ENCODE measurements at places on chromosomes 7 and 10.
A peak's percentile ranks its signal among the peaks of the same experiment; 100 is the strongest.

DNA sequence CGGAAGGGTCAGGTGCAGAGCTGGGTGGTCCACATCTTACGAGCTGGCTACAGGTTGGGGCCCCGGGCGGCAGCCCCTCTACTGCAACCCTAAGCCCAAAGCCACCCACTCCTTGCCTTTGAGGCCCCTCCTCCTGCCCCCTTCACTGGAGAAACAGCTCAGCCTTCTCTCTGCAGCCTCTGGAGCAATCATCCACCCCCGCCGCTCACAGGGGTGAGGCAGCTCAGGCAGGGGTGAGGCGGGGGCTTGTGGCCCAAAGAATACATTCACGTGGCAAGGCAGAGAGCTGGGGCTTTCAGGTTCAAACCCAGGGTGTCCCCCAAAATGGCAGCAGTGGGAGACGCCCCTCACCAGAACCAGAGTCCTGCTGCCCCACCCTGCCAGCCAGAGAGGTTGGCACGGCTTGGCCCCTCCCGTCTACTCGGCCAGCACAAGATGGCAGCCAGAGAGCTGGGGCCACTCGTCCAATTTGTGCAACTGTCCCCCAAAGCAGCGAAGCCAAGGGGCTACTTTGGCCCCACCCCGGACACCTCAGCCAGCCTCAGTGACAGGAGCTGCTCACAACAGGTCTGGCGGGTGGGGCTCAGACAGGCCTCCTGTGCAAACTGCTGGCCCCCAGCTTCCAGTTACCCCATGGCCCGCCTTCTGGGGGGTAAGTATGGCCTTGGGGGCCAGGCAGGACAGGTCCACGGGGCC lies 7.2 kb downstream of the GNB2 start:
- peak; percentile 25 for DNase-seq

- no peak for DNase-seq
Observed at GRCh38 chr10:6314620-6315205, 112.0 kb downstream of the PFKFB3 start.

- no peak for DNase-seq
Observed at GRCh38 chr10:17062955-17063484, 66.6 kb downstream of the CUBN start.

- no peak for DNase-seq
Observed at GRCh38 chr7:47314728-47315607, 266.9 kb downstream of the TNS3 start.

GRCh38 chr7:20541608-20542349 lies 73.7 kb upstream of the ABCB5 start:
- DNase-seq = no peak

DNA sequence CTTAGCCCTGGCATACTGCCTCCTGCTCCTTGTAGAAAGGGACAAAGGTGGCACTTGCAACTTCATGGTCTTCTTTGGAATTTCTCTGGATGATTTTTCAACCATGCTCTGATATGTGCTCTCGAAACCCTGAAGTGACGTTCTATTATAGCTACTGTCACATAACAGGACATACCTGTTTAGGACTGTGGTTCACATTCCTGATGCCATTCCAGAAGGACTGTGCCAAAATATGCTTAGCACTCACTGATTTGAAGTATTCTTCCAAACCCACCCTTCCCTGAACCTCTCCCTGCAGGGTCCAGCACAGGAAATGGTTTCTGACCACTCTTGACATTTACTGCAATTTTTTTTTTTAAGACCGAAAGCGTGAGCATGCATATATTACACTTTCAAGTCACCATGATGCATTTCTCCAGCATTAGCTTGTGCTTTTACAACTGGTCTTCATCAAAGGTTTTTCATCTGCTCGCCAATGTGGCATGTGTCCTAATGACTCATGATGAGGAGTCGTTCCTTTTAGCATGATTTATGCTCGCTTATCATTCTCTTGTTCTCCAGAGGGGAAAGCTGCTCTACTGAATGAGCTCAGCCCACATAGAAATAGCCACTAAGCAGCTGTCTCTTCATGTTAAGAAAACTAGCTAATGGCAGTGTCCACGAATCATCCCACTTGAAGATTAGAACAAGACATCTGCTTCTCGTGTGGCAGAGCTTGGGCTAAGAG lies 135.2 kb downstream of the ADAM12 start:
- DNase-seq = no peak

DNA sequence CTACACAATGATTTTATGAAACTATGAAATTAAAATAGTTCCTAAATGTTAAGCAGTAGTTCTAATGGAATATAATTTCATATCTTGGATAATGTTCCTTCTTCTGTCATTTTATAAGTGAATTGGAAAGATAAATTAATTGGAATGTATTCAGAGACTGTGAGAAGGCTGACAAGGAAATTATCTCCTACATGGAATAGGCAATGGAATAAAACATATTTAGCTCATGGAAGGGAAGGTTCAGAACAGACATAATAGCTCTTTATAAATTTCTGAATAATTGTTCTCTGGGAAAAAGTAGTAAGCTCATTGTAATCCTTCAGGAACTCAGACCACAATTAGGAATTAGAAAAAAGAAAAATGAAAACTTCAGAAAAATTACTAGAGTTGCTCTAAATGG lies 1172.3 kb upstream of the SORCS1 start:
- DNase-seq = no peak

DNA sequence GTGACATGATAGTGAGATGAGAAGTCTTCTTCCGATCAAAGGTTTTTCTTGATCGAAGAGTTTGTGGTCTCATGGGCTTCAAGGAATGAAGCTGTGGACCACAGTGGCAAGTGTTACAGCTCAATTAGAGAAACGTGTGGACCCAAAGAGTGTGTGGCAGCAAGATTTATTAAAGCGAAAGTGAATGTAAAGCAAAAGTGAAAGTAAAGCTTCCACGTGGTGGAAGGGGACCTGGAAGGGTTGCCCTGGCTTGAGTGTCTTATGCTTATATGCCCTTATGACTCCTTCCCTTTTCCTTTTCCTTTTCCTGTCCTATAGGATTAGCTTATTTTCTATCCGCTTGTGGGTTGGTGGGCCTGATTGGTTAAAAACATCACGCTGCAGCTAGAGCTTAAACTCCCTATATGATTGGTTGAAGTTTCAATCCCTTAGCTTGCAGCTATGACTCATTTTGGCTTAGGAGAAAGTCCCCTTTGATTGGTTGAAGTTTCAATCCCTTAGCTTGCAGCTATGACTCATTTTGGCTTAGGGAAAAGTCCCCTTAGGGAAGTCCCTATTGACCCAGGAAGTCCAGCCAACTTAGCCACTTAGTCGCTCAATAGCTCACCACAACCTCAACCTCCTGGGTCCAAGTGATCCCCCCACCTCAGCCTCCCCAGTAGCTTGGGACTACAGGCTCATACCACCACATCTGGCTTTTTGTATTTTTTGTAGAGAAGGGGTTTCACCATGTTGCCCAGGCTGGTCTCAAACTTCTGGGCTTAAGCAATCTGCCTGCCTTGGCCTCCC lies 34.7 kb downstream of the MRPS24 start:
- no peak for DNase-seq

DNA sequence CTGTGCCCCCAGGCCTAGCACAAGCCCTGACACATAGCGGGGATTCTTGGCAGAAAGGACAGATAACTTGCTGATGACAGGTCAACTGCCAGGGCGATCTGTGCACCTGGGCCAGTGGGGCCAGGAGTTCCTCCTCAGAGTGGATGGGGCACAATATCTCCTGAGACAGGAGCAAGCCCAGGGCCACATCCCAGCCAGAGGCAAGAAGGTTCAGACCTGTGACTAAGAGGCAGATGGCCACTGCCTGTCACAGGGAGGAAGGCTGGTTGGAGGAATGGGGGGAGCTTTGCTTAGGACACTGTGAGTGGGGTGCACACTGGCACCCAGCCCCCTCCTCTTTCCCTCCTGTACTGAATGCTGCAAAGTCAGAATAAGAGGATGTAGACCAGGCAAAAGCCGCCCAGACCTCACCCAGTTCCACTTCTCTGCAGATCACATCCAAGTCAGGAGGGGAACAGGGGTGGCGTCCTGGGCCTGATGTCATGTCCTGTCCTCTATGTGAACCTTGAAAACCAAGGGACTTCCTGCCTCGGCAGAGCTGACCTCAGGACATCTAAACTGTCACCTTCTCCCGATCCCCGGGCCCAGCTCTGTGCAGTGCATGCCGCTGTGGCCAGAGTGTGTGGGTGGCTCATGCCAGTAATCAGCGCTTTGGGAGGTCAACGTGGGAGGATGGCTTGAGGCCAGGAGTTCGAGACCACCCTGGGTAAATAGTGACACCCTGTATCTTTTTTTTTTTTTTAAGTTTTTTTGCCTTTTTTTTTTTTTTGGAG lies 1.3 kb downstream of the GUSB start:
- peak; percentile 59 for DNase-seq

DNA sequence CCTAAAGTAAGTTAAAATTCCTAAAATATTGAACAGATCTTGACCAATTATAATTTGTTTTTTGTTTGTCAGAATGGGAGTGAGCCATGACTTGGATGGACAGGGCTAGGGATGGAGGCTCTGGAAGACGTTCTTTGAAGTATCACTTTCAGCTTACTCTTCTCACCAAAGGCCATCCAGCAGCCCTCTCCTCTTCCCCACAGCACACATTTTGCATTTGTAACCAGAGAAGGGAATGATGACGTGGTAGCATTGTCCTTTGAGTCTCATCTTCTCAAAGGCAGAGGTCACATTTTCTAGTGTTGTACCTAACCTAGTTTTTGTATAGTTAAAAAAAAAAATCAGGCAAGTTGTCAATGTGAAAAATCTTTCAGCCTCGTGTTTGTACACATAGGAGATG lies 43.8 kb upstream of the AGR3 start:
- DNase-seq = no peak

DNA sequence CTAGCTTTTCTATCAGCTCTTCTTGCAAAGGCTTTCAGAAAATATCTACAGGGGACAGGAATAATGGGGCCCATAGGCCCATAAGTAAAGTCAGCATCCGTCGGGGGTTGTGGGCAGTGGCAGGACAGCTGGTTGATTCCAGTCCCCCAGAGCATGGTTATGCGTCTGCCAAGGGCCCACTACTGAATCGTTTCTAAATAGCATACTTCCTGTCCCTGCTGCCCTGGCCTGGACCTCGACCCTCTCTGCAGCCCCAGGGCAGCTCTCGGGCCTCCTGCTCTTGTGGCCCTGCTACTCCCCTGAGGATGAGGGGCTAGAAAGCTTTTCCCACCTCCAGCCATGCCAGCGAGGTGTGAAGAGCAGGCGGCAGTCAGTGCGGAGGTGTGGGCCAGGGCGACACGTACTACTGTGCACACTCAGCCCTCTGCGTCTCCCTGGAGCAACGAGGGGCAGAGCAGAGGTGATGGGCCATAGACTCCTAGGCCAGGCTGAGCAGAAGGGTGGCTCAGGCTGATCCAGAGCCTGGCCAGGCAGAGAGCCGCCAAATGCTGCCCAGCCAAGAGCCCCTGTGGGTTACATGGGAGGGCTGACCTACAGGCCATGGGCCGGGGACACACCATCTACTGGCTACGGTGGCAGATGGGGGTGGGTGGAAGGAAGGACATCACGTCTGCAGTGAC lies 4.7 kb upstream of the OPN4 start:
- no peak for DNase-seq

DNA sequence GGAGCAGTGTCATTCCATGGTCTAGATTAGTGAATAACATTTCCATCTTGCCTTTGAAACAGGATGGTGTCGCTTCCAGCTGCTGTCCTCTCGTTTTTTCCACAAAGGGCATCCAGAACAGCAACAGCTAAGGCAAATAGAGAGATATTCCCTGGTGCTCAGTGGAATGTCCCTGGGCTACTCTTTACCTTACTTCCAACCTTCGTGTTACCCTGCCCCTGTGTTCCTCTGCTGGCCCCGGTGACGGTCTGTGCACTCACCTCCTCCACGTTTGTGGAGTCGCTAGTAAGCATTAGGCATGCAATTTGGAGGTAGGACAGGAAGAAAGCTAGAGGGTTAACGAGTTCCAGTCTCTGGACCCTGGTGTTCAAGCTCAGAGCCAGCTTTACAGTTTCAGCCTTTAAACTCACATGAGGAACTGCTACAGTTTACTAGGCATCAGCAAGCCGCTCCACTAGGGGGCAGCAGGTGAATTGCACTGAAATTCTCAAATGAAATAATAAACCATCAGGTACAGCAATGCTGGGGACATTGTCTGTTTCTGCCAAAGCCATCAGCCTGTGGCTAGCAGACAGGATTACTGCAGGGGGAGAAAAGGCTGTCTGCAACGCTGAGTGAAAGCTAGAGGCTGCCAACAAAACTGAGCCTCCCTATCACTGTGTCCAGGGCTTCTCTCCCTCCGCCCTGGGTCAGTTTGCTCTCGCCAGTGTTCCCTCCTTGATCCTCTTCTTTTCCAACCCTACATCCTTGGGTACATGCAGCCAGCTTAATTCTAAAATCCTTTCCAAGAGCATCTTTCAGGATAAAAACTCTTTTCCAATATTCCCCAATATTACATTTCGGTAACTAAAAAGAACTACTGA lies 9.0 kb downstream of the MRPL32 start:
- DNase-seq = no peak

GRCh38 chr10:123604506-123604905 lies 61.6 kb upstream of the GPR26 start:
- no peak for DNase-seq

- no peak for DNase-seq
Observed at GRCh38 chr7:125391921-125392320, 462.3 kb upstream of the POT1 start.

- no peak for DNase-seq
Observed at GRCh38 chr10:123331438-123331837, 177.2 kb downstream of the BUB3 start.

GRCh38 chr10:132701846-132702190 lies 84.1 kb downstream of the NKX6-2 start:
- DNase-seq = no peak

DNA sequence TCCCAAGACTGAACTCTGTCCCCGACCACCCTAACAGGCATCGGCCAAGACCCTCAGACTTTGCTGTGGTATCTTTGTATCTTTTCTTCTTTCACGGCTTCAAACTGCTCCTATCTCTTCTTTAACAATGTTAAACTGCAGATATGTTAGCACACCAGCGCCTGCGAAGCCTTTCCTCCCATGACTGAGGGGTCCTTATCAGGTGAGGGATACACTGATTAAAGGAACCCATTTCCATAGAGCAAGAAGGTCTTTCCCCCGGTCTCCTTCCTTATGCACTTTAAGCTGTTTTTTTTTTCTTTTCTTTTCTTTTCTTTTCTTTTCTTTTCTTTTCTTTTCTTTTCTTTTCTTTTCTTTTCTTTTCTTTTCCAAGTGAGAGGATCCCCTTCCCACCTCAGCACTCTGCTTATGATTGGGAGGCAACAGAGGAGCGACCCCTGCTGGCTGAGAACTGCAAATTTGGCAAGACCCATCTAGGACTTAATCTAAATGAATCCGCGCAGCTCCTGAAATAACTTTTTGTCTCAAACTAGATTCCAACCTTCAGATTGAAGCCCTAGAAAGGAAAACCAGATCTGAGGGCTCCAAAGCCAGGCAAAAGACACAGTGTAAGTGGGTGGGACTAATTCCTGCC lies 109.9 kb downstream of the ITGB8 start:
- DNase-seq = no peak

GRCh38 chr7:134888141-134888740 lies 98.1 kb upstream of the AGBL3 start:
- DNase-seq = no peak

GRCh38 chr10:88064608-88065382 lies 201.4 kb downstream of the PTEN start:
- no peak for DNase-seq

Measured in GM12892 (cell line).